ENCODE measurements at places on chromosomes 1 and 21.

GRCh38 chr1:32767641-32768040 is 49.5 kb downstream of the YARS1 start:
- H3K27me3 ChIP-seq: no peaks in the 10 kb centered on the region
- no peak overlapping the region for H3K4me3 ChIP-seq
- peaks cover 11% of the 10 kb centered on the region for H3K36me3 ChIP-seq
- DNase-seq: no peak

GRCh38 chr21:44571844-44572782 is 1.4 kb upstream of the KRTAP10-4 start:
- no peak overlapping the region for H3K4me3 ChIP-seq
- peaks cover 30% of the 10 kb centered on the region for H3K27me3 ChIP-seq
- no peak for DNase-seq
- no peaks in the 10 kb centered on the region for H3K4me1 ChIP-seq
- H3K36me3 ChIP-seq: no peaks in the 10 kb centered on the region

GRCh38 chr1:203627851-203628200 is 1.2 kb downstream of the ATP2B4 start:
- H3K4me1 ChIP-seq: peaks cover 81% of the 10 kb centered on the region
- H3K4me3 ChIP-seq: peak overlapping the region; percentile 81
- DNase-seq: peak; percentile 29
- H3K27ac ChIP-seq: peak overlapping the region; percentile 96
- H3K36me3 ChIP-seq: no peaks in the 10 kb centered on the region
- no peaks in the 10 kb centered on the region for H3K27me3 ChIP-seq

GRCh38 chr1:3954170-3955169 is 54.4 kb upstream of the C1orf174 start:
- H3K36me3 ChIP-seq: no peaks in the 10 kb centered on the region
- H3K27ac ChIP-seq: no peak overlapping the region
- no peak overlapping the region for H3K4me3 ChIP-seq

DNA sequence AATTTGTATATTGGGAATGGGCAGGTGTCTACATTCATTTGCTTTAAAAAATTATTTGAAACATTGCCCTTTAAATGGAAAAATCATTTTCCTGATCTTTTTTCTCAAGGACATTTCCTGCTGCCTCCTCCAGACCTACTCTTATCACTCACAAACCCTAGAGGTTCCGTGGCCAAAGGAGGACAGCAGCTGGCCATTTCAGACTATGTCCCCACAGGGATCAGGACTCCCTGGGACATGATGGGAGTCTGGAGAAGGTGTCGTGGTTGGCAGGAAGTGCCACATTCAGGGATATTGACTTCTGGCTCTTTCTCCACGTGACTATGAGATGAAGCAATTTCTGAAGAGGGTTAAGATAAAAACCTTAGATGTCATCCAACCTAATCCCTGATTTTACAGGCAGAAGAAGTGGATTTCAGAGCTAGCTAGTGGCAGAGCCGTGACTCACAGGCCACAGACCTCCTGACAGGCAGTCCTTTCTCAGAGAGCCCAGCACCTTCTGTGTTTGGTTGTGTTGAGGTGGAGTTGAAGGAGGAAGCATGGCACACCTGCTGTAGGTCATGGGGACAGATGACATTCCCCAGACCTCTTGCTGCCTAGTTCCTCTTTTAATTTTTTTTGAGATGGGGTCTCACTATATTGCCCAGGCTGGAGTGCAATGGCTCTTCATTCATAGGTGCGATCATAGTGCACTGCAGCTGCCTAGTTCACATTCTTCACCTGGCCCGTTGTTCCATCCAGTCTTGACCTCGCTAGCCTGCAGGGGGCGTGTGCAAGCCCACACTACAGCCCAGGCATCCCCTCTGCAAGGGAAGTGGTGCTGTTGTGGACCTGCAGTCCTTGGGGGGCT is 25.5 kb upstream of the IL10 start:
- no peaks in the 10 kb centered on the region for H3K4me1 ChIP-seq
- no peak overlapping the region for H3K4me3 ChIP-seq
- H3K36me3 ChIP-seq: no peaks in the 10 kb centered on the region
- DNase-seq: no peak
- no peak overlapping the region for H3K27ac ChIP-seq
- peaks cover 5% of the 10 kb centered on the region for H3K27me3 ChIP-seq

- no peak overlapping the region for H3K4me3 ChIP-seq
- H3K27ac ChIP-seq: no peak overlapping the region
- H3K4me1 ChIP-seq: peaks cover 6% of the 10 kb centered on the region
- DNase-seq: no peak
- no peaks in the 10 kb centered on the region for H3K27me3 ChIP-seq
- H3K36me3 ChIP-seq: peaks cover 92% of the 10 kb centered on the region
These were observed 8.8 kb downstream of the SYF2 start for GRCh38 chr1:25223471-25223870.

All from left ventricle myocardium inferior (tissue), 1 donor.